ENCODE measurements at places on chromosomes 6 and 20.

GRCh38 chr6:104689551-104690205, 170.0 kb downstream of the HACE1 start:
- DNase-seq: no peak

- no peak for DNase-seq
These were observed 41.9 kb upstream of the LRRC1 start for GRCh38 chr6:53752856-53753255.

- no peak for DNase-seq
These were observed 49.5 kb upstream of the CCN6 start for GRCh38 chr6:112004201-112005012.

GRCh38 chr20:14583413-14583812, 246.0 kb upstream of the FLRT3 start:
- DNase-seq: no peak

DNA sequence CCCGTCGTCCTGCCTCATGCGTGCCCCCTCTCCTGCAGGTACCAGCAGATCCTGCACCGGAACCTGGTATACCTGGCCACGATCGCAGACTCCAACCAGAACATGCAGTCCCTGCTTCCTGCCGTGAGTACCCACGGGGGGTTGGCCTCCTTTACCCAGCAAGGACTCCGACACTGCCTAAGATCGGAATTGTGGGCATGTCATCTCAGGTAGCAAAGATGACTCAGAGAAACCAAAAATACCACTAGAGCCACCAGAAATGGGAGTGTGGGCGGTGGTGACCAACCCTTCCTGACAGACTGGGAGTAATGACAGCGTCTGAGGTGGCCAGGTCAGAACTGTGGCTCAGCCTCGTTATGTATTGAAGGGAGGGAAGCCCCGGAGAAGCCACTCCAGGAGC, 16.3 kb downstream of the SS18L1 start:
- DNase-seq: peak; percentile 84

DNA sequence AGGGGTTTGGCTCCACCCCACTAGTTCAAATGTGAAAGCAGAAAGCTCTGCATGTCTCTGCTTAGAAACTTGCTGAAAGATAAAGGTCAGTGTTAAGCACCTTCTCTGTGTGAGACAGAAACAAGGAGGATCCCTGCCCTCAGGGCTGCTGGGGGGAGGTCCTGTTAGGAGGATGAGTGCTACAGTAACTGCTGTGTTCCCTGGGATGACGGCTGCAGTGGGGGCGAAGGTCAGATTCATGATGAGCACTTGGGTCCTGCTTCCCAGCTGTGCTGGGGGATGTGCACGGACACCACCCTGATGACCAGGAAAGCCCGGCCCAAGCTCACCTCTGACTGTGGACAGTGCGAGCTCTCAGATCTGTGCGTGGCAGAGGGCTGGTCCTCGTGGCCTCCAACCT, 252.6 kb downstream of the DLL1 start:
- DNase-seq: no peak

DNA sequence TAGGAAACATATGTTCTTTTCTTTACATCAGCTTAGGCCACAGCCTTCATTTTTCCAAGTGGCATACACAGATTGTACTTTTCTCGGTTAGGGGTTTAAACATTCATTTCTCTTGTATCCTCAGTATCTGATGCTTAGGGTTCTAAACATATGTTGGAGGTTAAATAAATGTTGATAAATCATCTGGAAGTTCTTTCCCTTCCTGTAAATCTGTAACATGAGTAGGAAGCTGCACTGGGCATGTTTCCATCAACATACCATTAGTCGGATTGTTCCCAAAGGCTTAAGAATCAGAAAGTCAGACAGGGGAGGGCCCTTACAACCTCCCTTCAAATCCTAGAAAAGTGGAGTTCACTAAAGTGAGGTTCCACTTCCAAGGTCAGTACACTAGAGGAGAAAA, 54.8 kb upstream of the BCLAF1 start:
- no peak for DNase-seq

DNA sequence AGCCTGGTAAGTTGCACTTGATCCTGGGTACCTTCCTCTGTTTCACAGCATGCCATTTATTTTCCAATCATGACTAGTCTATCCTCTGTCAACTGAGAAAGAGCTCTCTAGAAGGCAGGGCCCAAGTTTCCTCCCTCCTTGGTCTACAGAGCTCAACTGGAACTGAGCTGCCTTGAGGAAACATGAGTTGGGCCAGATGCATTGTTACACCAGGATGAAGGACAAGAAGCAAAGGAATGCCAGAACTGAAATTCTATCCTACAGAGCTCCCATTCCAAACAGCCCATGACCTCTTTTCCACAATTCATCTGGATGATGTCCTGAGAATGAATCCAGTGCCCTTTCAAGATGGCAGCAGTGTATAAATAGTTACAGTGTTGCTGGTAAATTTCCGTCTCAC, 66.7 kb upstream of the E2F3 start:
- DNase-seq: no peak

- DNase-seq: no peak
These were observed 20.7 kb upstream of the SULF2 start for GRCh38 chr20:47805951-47806350.
